ENCODE measurements at places on chromosomes 12 and 14. TPM values are rescaled to one million over a fixed set of nuclear protein-coding genes. Genes with fewer than 3 reads are reported as not detected.

The KRT75 gene
- not detected for total RNA-seq

The MANSC4 gene
- total RNA-seq, result not detected

The CFAP54 gene
- total RNA-seq, result 4.7 TPM

The C12orf56 gene
- total RNA-seq, result not detected

The LIMA1 gene
- 87.3 TPM for total RNA-seq

The RPGRIP1 gene
- total RNA-seq, result 0.23 TPM

The CCDC197 gene
- not detected for total RNA-seq

The ANKS1B gene
- 31.1 TPM for total RNA-seq

The PMCH gene
- not detected for total RNA-seq

The DCN gene
- total RNA-seq, result 1,716 TPM

The BICDL1 gene
- total RNA-seq, result 0.62 TPM

The GLT1D1 gene
- total RNA-seq, result 0.47 TPM

The LRRC23 gene
- 11.2 TPM for total RNA-seq

The FGF23 gene
- total RNA-seq, result not detected

The FOXN4 gene
- total RNA-seq, result not detected

The PTPN6 gene
- total RNA-seq, result 2.6 TPM

The RBP5 gene
- not detected for total RNA-seq

The SDS gene
- total RNA-seq, result 0.39 TPM

The GLIPR1L1 gene
- total RNA-seq, result not detected

The C12orf54 gene
- total RNA-seq, result not detected

The CISTR gene
- not detected for total RNA-seq

The CLECL1 gene
- not detected for total RNA-seq
